Nucleus accumbens (tissue), 56 donors: ENCODE measurements at places on chromosomes 13 and 19.

- no peak for DNase-seq
Measured at GRCh38 chr13:23449398-23450162, 16.1 kb upstream of the SACS start.

GRCh38 chr19:14383661-14384555 is 2.7 kb downstream of the ADGRE5 start:
- DNase-seq: no peak

DNA sequence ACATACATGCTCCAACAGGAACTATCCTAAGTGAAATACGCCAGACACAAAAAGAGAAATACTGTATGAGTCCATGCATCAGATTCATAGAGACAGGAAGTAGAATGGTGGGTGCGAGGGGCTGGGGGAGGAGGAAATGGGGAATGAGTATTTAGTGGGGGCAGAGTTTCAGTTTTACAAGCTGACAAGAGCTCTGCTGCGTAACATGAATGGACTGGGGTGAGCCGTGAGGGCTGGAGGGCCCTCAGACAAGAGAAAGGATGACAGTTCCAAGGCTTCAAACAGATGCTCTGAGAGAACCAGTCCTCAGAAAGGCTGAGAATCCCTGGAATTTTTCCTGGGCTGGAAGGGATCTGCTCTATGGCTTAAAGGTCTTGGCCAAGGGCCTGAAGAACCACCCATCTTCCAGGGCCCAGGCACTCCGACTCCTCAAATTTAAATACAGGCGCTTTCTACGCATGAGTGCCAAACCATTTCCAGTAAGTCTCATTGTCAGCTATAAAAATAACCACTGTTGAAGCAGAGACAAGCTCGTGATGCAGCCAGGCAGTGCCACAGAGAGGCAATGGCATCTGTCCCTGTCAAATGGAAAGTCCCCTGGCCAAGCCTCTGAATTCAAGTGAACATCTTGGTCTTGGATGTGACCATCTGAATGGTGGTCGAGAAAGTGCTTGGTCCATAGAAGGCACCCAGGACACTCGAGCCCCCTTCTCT is 17.5 kb downstream of the KLF2 start:
- no peak for DNase-seq

DNA sequence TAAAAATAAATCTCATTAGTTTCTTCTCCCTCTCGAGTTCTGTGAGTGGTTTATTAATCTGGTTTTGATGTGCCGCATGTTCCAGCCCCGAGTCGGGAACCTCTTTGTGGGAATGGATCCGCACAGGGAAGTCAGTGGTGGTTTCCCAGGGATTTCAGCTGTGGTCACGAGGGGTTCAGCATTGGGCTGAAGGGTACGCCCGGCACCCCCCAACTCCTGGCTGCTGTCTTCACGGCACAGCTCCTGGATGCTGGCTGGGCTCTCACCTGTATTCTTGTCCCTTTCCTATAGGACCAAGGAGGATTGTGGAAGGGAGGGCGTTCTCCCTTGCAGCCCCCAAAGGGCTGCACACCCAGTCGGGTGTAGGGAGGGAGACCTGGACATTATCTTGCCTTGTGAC is 167.8 kb downstream of the ZNF536 start:
- DNase-seq: no peak

GRCh38 chr13:48037346-48038173 is at the start of gene NUDT15:
NUDT15 (plus strand) TSS chr13:48037726; CDS start chr13:48037747, 21 bp downstream.
- peak; percentile 91 for DNase-seq

- no peak for DNase-seq
Measured at GRCh38 chr13:94713561-94714182, 1.3 kb upstream of the SOX21 start.

DNA sequence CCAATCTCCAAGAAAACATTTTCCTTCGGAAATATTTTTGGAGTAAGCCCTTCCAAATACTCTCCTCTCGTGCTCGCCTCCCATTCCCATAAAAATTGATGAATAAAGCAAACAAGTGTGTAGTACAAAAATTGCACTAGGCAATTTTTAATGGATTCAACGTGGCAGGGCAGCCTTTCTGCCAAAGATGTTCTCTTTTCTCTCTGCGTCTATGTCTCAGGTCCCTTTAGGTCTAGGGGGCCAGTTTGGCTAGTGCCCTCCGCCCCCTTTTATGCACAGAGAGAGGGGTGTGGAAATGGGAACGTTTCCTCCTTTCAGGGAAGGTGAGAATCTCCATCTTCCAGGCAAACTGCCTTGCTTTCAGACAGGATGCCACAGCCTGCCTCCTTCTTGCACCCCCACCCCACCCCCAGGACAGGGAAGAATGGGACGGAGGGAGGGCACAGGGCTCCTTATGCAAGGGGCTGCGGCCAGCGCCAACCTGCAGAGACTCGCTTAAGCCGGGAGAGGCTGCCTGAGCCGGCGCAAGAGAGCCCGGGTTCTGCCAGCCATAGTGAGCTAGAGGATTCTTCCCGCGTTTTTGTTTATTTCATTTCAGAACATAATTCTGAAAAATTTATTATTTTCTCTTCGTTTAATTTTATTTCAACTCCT is 2.7 kb upstream of the ZIC2 start:
- no peak for DNase-seq

DNA sequence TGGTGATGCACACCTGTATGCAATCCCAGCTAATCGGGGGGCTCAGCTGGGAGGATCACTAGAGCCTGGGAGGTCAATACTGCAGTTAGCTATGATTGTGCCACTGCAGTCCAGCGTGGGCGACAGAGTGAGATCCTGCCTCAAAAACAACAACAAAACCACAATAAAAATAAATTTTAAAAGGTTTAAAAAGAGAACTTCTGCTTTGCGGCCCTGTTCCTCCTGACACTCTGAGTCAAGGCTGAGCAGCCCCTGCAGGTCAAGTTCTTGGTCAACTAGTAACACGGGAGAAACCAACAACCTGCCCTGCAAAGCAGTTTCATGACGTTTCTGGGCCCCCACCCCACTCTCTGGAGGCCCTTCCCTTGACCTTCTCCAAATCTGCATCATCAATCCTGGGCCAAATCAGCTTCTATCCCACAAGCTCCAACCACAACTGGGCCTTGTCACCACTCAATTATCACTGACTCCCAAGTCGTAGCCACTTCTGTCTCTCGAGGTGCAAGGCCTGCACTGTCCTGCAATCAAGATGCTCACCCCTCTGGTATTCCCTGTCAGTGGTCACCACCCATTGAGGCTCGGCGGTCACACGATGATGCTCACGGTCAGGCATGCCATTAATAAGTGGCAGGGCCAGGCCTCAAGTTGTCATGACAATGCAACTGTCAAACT is 7.5 kb downstream of the ELAVL1 start:
- no peak for DNase-seq

GRCh38 chr19:10418235-10418484 is 2.2 kb upstream of the PDE4A start:
- DNase-seq: no peak

GRCh38 chr19:501646-502045 is 5.4 kb downstream of the MADCAM1 start:
- DNase-seq: no peak

DNA sequence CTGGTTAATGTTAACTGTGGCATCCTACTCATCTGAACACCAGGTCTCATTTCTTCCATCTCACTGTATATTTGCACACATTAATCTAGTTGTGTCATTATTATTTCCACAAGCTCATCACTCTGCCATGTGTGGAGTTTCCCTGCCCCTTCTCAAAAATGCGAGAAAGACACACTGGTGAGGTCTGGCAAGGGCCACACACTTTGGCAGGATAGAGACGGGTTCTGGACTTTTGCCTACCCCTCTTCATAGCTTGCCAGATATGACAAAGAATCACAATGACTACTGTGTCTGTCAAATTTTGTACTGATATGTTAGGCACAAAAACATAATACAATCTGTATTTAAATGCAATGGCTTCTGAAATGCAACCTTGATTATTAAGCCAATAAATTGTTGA is 12.9 kb downstream of the GPR12 start:
- DNase-seq: no peak

DNA sequence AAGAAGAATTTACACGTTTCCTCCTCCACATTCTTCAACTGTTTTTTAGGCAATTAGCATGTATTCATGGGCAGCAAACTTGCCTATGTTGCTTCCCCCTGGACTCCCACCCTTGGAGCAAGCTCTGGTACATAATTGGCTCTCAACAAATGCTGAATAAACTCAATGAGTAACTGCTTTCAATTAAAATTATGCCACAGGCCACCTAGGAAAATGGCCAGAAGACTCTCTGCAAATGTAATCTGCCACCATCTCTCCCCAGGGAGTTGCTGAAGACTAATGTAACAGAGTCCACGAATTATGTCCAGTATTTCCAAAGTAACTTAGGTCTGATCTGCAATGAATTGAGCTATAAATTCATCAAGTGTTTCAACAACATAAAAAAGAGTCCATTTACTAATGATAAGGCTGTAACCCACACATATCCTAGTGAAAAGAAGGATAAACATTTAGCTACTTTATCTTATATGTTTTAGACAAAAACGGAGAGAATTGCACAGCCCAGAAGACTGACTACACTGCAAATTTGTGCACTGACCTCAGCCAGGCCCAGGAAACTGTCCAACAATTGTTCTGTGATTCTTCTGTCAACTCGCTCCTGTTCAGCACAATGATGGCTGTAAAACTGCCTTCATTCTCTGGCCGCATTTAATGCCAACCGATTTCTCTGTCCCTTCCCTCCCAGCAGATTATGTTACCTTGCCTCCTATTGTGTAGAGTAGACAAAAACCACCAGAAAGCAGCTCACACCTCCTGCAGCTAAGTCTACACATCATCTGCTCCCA is 808.6 kb upstream of the ARGLU1 start:
- no peak for DNase-seq

DNA sequence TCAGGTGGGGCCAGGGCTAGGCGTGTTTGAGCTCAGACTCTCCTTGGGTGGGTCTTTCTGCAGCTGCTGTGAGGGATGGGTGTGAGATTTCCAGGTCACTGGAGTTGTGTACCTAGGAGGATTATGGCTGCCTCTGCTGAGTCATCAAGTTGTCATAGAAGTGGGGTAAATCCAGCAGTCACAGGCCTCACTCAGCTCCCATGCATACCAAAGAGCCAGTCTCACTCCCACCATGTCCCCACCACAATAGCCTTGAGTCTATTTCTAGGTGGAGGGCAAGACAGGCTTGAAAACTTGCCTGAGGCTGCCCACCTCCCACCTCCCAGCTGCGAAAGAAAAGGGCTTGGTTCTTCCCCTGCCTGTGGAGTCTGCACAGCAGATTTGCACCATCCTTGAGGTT is 194.0 kb upstream of the PCDH17 start:
- DNase-seq: no peak

- DNase-seq: no peak
Measured at GRCh38 chr19:2180881-2181632, 17.3 kb downstream of the DOT1L start.

GRCh38 chr19:46606019-46606418 is 4.9 kb downstream of the CALM3 start:
- DNase-seq: no peak

- no peak for DNase-seq
Measured at GRCh38 chr13:33514362-33514761, 228.8 kb upstream of the STARD13 start.

DNA sequence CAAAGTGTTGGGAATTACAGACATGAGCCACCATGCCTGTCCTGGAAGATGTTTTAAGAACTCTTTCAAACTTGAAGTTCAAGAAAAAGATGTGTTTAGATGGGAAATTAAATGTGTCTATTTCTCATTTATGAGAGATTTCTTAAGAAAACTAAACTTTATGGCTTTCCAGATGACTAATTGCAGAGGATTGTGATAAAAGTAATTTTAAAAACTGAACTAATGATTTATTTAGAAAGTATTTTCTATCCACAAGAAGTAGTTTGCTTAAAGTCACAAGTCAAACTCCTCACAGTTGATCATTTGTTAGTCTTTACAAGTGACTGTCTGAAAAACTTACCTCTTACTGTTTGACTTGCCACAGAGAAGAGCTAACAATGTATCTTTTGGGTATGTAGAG is 89.6 kb upstream of the SPRY2 start:
- no peak for DNase-seq

DNA sequence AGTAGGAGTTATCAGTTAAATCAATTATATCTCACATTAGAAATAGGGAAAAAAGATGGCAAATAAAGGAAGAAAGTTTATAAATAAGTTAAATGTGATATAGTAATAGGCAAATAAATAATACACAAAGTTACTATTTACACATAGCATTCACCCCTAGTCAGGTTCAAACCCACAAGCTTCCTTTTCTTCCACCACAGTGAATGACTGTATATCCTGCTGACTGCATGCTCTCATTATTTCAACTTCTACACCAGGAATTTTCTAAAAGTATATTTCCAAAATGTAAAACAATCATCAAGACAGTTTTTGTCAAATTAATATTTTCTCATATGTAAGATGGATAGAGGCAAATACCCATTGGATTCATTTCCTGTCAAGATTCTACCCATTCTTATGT is 548.6 kb upstream of the SLITRK5 start:
- no peak for DNase-seq

- DNase-seq: no peak
Measured at GRCh38 chr13:60318186-60318585, 78.8 kb upstream of the TDRD3 start.

DNA sequence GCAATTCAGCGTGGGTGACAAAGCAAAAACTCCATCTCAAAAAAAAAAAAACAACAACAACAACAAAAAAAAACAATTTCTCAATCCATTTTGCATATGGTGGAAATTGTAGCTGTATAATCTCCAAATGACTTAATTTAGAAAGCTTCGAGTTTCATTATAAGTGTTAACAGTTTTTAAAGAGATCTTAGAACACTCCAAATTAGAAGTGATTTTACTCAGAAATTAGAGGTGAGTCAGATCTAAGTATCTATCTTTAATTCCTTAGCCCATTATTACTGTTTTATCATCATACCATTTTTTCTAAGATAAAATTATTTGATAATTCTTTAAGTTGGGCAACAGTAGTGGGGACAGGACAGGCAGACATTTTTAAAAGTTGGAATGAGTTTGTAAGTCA is 60.5 kb downstream of the ZMYM2 start:
- no peak for DNase-seq

DNA sequence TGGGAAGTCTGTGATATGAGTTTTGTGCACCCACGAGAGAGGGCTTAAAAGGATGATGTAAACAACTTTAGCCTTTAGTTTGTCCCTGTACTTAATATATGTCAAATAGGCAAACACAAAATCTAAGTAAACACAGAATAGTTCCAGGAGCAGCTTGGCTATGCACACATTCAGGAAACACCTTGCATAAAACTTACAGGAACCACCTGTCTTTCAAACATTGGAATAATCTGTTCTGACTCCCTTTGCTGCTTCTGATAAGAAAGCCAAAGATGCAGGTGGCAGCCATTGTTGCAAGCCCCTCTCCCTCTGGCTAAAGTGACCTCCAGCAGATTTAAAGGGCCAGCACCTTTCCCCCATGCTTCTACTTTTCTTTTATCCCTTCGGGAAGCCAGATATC is 4.7 kb downstream of the EEF1AKMT1 start:
- DNase-seq: no peak

- DNase-seq: no peak
Measured at GRCh38 chr13:106696719-106697118, 128.8 kb upstream of the ARGLU1 start.

GRCh38 chr19:51809787-51810186 is 14.8 kb downstream of the FPR3 start:
- no peak for DNase-seq

DNA sequence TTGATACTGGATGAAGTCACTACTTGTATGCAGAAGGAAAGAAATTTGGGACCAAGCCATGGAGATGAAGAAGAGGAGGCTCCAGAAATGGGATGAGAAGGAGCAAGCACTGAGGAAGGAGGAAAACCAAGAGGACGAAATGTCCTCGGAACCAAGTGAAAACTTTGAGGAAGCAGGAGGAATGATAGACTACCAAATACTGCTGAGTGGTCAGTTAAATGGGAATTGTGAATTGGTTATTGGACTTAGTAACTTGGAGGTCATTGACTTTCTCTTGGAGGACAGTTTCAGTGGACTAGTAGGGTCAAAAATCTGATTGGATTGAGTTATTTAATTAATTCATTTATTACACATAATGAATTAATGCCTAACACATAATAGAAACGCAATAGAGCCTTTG is 167.9 kb downstream of the MYO16 start:
- no peak for DNase-seq
